ENCODE measurements at places on chromosomes 6 and 20. TPM values are rescaled to one million over a fixed set of nuclear protein-coding genes. Genes with fewer than 3 reads are reported as not detected.

Gene TRIM15
- total RNA-seq: 51.6 TPM

DNA sequence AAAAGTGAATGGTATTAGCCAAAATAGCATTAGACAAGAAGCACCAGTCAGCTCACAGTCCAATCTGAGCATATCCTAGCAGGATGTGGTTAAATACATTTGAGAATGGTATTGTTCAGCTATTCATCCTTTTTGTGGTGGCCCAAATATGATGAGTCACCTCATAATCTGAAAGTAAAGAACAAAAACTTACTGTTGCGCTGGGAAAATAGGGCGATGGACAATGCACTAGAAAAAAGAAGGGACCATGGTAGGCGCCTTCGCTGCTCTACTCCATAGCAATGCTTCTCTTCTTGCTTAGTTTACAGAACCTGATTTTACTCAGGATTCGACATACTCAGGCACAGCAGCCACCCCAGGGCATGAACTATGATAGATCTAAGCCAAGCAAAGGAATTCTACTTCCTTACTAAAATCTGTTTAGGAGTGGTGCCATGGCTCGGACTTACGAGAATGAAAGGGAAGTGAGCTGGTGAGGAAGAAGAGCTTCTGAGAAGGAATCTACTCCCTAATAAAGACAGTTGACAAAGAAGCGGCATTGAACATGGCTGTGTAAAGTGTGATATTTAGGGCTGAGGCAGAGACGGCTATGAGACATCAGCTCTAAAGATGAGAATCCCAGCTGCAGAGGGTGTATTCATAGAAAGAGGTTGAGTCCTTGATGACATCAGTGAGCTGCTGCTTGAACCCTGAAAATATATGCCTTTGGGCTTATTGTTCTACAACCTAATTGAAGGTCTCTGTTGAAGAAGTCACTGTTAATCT, 16.6 kb upstream of the FBXO9 start:
- no peak for DNase-seq
- no peaks in the 10 kb centered on the region for H3K36me3 ChIP-seq
- H3K4me1 ChIP-seq: no peaks in the 10 kb centered on the region

- no peak for DNase-seq
- peaks cover 92% of the 10 kb centered on the region for H3K27me3 ChIP-seq
- no peaks in the 10 kb centered on the region for H3K36me3 ChIP-seq
Measured at GRCh38 chr6:170292407-170293158, 1.7 kb upstream of the DLL1 start.

GRCh38 chr6:11374036-11375010, 141.9 kb upstream of the NEDD9 start:
- no peaks in the 10 kb centered on the region for H3K36me3 ChIP-seq
- H3K27me3 ChIP-seq: no peaks in the 10 kb centered on the region
- no peak for DNase-seq
- no peak overlapping the region for H3K27ac ChIP-seq

Gene KHDC1
- 1.1 TPM for total RNA-seq

DNA sequence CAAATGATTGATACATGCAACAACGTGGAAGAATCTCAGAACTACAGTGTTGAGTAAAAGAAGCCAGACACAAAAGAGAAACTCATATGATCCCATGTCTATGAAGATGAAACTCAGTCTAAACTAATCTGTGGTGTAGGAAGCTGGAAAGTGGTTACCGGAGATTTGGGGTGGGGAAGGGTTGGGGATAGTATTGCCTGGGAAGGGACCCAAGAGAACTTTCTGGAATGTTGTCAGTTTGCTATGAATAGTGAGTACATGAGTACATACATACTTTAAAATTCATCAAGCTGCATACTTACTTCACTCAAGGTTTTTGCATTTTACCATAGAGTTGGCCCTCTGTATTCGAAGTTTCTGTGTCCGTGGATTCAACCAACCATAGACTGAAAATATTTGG, 106.0 kb downstream of the SAMD5 start:
- H3K27ac ChIP-seq: no peak overlapping the region
- no peaks in the 10 kb centered on the region for H3K36me3 ChIP-seq
- H3K27me3 ChIP-seq: no peaks in the 10 kb centered on the region
- H3K4me3 ChIP-seq: no peak overlapping the region
- no peak for DNase-seq

Gene RCAN2
- total RNA-seq: 7.4 TPM

- no peak for DNase-seq
- H3K27me3 ChIP-seq: no peaks in the 10 kb centered on the region
- H3K36me3 ChIP-seq: peaks cover 3% of the 10 kb centered on the region
- H3K27ac ChIP-seq: peak overlapping the region; percentile 87
Measured at GRCh38 chr20:19890445-19891051, 126.6 kb upstream of the NAA20 start.

Gene NKX2-4
- not detected for total RNA-seq

Data from transverse colon (tissue), 4 donors.